ENCODE measurements at places on chromosomes 12 and 14. TPM values are rescaled to one million over a fixed set of nuclear protein-coding genes. Genes with fewer than 3 reads are reported as not detected.
A peak's percentile ranks its signal among the peaks of the same experiment; 100 is the strongest.

Gene DDX24
- total RNA-seq = 147 TPM

Gene CCDC60
- 2.8 TPM for total RNA-seq

- H3K27me3 ChIP-seq = no peaks in the 10 kb centered on the region
- DNase-seq = no peak
- peak overlapping the region; percentile 55 for H3K27ac ChIP-seq
- H3K36me3 ChIP-seq = no peaks in the 10 kb centered on the region
- H3K4me3 ChIP-seq = no peak overlapping the region
These were observed 483.5 kb downstream of the ATP23 start for GRCh38 chr12:58424735-58425392.

GRCh38 chr12:68623984-68624383 lies 13.3 kb downstream of the RAP1B start:
- no peak overlapping the region for H3K4me3 ChIP-seq
- no peak for DNase-seq
- H3K36me3 ChIP-seq = peaks cover 4% of the 10 kb centered on the region
- no peak overlapping the region for H3K27ac ChIP-seq

DNA sequence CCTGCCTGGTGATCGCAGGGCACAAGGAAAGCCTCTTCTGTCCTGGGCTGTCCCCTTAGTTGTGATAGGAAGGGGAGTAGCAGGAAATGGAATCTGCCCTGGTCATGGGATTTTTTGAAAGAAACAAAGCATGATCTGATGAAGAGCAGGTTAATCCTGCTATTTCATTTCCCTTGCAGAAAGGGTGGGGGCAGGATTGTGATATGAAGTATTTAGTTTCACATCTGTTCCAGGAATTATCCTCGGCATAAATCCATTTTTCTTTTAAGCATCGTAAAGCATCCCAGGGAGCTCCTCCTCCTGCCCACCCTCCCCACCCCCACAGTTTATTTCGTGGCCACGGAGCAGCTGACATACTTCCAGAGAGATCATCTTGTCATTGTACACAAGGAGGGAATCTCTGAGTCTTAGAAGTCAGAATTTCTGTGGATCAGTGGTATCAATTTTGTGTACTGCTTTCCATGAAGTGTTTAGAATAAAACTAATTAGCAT lies 53.1 kb downstream of the TGFB3 start:
- peaks cover 10% of the 10 kb centered on the region for H3K4me1 ChIP-seq
- H3K27ac ChIP-seq = no peak overlapping the region
- no peak overlapping the region for H3K4me3 ChIP-seq
- no peaks in the 10 kb centered on the region for H3K27me3 ChIP-seq
- H3K36me3 ChIP-seq = no peaks in the 10 kb centered on the region
- no peak for DNase-seq

GRCh38 chr12:128513831-128514230 lies 246.9 kb downstream of the TMEM132C start:
- H3K27me3 ChIP-seq = no peaks in the 10 kb centered on the region
- no peak overlapping the region for H3K27ac ChIP-seq
- H3K4me3 ChIP-seq = no peak overlapping the region
- no peaks in the 10 kb centered on the region for H3K4me1 ChIP-seq
- no peak for DNase-seq

- H3K27ac ChIP-seq = no peak overlapping the region
- no peak overlapping the region for H3K4me3 ChIP-seq
- no peaks in the 10 kb centered on the region for H3K36me3 ChIP-seq
- DNase-seq = no peak
- no peaks in the 10 kb centered on the region for H3K27me3 ChIP-seq
These were observed 3.5 kb upstream of the CLEC1A start for GRCh38 chr12:10102322-10102721.

GRCh38 chr12:124856132-124856841 lies 7.4 kb downstream of the SCARB1 start:
- no peak overlapping the region for H3K4me3 ChIP-seq
- H3K27ac ChIP-seq = peak overlapping the region; percentile 14
- no peak for DNase-seq
- peaks cover 16% of the 10 kb centered on the region for H3K4me1 ChIP-seq

DNA sequence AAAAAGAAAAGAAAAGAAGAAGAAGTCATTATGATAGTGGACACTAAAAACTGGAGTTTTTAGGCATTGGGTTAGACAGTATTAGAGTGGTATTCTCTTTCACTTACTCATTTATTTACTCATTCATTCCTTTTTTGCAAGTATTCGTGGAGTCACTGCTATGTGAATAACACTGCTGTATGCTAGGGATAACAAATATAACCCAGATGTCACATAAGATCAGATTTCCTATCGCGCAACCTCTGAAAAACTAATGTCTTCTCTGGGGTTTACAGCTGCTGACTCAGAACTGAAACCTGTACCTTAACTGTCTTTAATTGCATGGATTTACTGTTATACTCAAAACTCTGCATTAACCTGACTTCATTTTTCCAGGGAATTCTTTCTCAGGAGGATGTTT lies 353.7 kb downstream of the LRIG3 start:
- H3K36me3 ChIP-seq = no peaks in the 10 kb centered on the region
- no peak for DNase-seq
- no peaks in the 10 kb centered on the region for H3K4me1 ChIP-seq
- H3K4me3 ChIP-seq = no peak overlapping the region
- H3K27me3 ChIP-seq = no peaks in the 10 kb centered on the region

All from sigmoid colon (tissue), 7 donors.